Activated CD4-positive, alpha-beta T cell treated with anti-CD3 and anti-CD28 coated beads for 36 hours (primary cell): ENCODE measurements at places on chromosomes 2 and 18.

GRCh38 chr2:67999332-67999731 lies 63.5 kb downstream of the C1D start:
- no peaks in the 10 kb centered on the region for H3K4me1 ChIP-seq
- no peak overlapping the region for H3K4me3 ChIP-seq
- H3K36me3 ChIP-seq: no peaks in the 10 kb centered on the region
- H3K27ac ChIP-seq: no peak overlapping the region
- H3K27me3 ChIP-seq: peaks cover 15% of the 10 kb centered on the region

DNA sequence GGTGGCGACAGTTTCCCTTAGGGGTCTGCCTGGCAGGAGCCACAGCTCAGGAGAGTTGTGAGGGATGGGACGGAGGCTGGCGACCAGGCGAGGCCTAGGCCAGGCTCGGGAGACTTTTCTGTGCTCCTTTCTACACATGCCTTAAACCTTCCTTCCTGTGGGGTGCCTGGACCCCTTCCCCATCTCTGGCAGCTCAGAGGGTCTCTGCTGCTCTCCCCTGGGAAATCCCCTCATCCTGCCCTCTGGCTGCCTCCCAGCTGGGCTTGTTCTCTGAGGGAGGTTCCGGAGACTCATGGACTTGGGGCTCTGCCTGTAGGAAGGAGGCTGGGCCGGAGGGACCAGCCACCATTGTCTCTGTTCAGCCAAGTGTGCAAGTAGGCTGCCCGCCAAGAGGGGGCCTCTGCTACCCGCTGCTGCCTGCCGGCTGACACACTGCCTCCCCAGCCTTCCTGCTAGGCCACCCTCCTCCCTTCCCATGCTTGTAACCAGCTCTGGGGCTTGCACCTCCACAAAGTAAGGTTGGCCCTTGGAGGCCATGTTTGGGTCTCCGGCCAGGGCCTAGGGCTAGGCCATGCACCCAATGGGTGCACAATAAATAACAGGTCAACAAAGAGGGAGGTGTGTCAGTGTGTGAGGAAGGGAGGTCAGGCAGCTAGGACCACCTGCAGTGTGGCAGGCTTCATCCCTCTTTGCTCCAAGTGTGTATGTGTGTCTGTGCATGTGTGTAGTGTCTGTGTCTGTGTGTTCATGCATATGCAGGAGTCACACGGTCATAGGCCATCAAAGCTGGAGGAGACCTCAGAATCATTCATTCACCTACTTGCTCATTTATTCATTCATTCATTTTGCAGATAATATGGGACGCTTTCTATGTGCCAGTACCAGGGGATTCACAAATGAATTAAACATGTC lies 28.8 kb downstream of the PSD4 start:
- H3K4me3 ChIP-seq: no peak overlapping the region
- H3K4me1 ChIP-seq: peaks cover 18% of the 10 kb centered on the region
- H3K27ac ChIP-seq: peak overlapping the region; percentile 24
- H3K36me3 ChIP-seq: peaks cover 36% of the 10 kb centered on the region
- H3K27me3 ChIP-seq: no peaks in the 10 kb centered on the region
- no peak for DNase-seq

DNA sequence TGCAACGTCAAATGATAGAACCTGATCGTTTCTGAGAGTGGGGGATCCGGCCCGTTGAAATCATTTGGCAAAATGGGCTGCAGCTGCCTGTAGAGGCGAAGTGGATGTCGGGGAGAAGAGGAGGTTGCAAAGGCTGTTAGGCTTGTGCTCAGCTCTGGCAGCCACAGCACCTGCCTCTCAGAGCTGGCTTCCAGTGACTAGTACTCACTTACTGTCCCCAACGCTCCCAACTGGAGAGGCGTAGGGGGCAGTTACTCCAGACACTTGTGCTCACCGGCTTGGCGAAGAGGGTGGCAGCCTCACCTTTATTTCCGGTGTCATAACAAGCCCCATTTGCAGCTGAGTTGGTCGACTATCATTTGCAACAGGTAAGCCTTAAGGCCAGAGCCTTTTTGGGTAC lies 37.9 kb downstream of the NCK2 start:
- no peak for DNase-seq
- H3K27ac ChIP-seq: peak overlapping the region; percentile 76
- H3K4me1 ChIP-seq: peaks cover 94% of the 10 kb centered on the region
- H3K36me3 ChIP-seq: peaks cover 37% of the 10 kb centered on the region

DNA sequence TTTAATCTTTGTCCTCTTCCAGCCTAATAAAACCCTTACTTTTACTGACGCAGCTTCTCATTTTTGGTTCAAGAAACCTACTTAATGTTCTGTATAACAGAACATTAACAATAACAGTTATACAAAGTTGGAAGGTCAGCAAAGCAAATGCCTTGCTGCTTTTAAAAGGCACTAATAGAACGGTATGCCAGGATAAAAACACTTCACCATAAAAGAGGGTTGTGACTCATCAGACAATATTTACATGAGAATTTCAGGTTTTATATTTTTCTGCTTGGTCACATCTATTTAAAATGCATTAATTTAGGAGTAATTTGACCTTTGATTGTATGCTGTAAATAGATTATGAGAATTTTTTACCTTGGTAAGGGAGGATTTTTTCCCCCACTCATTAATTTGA lies 3.0 kb downstream of the KLHL41 start:
- no peak overlapping the region for H3K27ac ChIP-seq
- peaks cover 6% of the 10 kb centered on the region for H3K4me1 ChIP-seq
- H3K4me3 ChIP-seq: no peak overlapping the region
- no peaks in the 10 kb centered on the region for H3K36me3 ChIP-seq

DNA sequence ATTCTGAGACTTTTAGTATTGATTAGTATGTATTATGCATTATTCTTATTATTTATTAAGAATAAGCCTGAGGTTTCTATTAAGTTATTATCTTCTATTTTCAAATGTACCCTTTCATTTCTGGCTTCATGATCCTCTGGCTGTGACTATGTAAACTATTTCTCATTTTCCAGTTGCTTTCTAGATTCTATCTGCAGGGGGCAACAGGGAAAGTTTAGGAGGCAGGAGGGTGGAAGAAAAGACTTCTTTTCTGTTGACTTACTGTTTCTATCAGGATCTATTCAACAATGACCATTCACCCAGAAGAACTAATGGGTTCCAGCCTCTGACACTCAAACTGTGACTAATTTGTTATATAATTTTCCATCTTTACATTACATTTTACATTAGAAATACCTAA lies 653.4 kb upstream of the FSHR start:
- no peak overlapping the region for H3K4me3 ChIP-seq
- H3K27me3 ChIP-seq: no peaks in the 10 kb centered on the region
- H3K4me1 ChIP-seq: no peaks in the 10 kb centered on the region
- H3K27ac ChIP-seq: no peak overlapping the region
- H3K36me3 ChIP-seq: no peaks in the 10 kb centered on the region

GRCh38 chr18:68873003-68873402 lies 75.1 kb downstream of the CCDC102B start:
- H3K27me3 ChIP-seq: no peaks in the 10 kb centered on the region
- H3K4me1 ChIP-seq: no peaks in the 10 kb centered on the region
- no peak for DNase-seq
- H3K36me3 ChIP-seq: no peaks in the 10 kb centered on the region

- H3K27me3 ChIP-seq: peaks cover 10% of the 10 kb centered on the region
- DNase-seq: no peak
- H3K4me3 ChIP-seq: no peak overlapping the region
- H3K36me3 ChIP-seq: no peaks in the 10 kb centered on the region
- no peaks in the 10 kb centered on the region for H3K4me1 ChIP-seq
Measured at GRCh38 chr18:55354795-55355194, 233.2 kb downstream of the TCF4 start.

DNA sequence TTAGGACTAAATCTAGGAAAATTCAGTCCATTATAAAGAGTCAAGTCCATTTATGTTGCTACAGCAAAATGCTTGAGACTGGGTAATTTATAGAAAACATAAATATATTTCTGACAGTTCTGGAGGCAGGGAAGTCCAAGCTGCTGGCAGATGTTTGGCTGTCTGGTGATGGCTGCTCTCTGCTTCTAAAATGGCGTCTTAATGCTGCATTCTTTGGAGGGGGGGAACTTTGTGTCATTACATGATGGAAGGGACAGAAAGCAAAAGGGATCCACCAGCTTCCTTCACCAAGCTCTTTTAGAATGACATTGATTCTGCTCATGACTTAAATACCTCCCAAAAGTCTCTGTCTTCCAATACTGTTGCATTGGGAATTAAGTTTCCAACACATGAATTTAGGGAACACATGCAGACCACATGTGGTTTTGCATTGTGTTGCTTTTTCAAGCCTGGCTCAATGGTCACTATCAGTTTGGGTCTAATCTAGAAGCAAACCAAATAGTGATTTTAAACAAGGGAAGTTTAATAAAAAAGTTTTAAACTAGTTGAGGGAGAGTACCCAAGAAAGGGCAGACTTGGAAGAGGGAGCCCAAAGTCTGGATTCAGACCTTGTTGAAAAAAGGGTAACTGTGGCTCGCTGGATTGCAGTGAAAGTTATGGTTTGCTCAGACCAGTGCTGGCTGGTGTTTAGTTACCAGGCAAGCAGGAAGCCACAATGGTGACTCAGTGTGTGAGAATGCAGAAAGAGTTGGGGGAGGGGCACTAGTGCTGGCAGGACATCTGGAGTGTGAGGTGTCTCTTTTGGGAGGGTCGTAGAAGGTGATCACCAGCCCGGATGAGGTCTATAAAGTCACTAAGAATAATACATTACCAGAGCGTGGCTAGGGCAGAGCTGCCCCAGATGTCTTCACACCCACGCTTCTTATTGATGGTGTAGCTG lies 30.8 kb downstream of the C18orf54 start:
- H3K27ac ChIP-seq: no peak overlapping the region
- no peaks in the 10 kb centered on the region for H3K36me3 ChIP-seq
- no peak overlapping the region for H3K4me3 ChIP-seq
- peaks cover 6% of the 10 kb centered on the region for H3K4me1 ChIP-seq
- DNase-seq: peak; percentile 66
- H3K27me3 ChIP-seq: peaks cover 4% of the 10 kb centered on the region

DNA sequence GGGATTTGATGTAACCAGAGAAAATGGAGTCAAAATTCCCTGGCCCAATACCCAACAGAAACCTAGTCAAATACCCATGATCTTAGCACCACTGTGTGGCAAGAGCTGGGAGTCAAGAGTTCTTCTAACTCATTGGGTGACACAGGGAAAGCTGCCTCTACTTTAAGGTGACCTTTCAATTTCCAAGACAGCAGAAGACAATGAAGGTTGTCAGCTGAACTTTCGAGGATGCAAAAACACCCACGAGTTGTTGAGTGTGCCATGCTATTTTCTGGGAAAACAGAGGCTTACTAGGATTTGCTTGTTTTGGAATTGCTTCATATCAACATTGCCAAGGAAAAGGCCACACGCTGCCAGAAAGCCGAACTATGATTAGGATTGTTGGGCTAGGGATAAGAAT lies 61.6 kb upstream of the CYRIA start:
- peaks cover 47% of the 10 kb centered on the region for H3K4me1 ChIP-seq
- peaks cover 17% of the 10 kb centered on the region for H3K27me3 ChIP-seq
- H3K27ac ChIP-seq: no peak overlapping the region
- peaks cover 3% of the 10 kb centered on the region for H3K36me3 ChIP-seq
- H3K4me3 ChIP-seq: no peak overlapping the region
